ENCODE measurements at places on chromosomes 12 and 14.

DNA sequence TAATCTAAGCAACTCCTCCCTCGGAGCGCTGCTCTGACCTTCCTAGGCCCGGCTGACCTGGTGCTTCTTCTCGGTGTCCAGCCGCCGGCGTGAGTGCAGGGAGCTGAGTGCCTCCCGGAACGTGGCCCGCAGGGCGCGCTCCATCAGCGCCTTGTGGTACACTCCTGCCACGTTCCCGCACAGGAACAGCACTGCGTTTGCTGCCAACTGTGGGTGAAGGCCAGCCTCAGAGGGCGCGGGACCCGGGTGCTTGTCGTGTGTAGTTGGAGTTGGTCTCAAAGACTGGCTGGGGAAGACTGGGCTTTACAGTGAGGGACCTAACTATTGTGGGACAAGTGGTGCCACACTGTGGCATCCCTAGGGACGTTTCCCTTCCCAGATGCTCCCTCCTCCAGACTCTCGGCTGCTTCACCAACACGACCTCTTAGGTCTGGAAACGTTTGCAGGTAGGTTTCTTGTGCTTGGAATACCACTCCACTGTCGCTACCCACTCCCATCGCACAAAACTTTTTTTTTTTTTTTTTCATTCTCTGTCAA lies 3.1 kb downstream of the ADCY4 start:
- H3K4me1 ChIP-seq = no peaks in the 10 kb centered on the region
- H3K4me3 ChIP-seq = no peak overlapping the region
- no peaks in the 10 kb centered on the region for H3K36me3 ChIP-seq
- no peaks in the 10 kb centered on the region for H3K27me3 ChIP-seq
- no peak overlapping the region for H3K27ac ChIP-seq

DNA sequence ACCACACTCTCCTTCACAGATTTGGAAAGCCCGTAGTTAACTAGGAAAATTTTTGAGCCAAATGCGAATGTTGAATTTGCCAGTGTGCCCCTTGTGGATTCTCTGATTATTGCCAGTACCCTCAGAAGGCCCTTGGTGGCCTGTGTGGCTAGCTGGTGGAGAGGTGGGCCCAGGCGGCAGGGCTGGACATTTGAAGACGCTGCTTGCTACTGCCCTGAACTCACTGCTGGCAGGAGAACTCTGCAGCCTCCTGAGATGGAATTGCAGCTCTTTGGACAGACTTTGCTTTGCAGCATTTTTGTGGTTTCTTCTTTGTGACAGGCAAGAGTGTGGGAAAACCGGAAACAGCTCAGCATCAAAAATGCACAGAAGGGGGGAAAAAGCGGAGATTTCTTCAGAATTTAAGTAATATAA lies 97.6 kb downstream of the TGFB3 start:
- no peak for DNase-seq
- H3K36me3 ChIP-seq = no peaks in the 10 kb centered on the region
- H3K27ac ChIP-seq = no peak overlapping the region
- H3K4me3 ChIP-seq = no peak overlapping the region
- no peaks in the 10 kb centered on the region for H3K4me1 ChIP-seq

DNA sequence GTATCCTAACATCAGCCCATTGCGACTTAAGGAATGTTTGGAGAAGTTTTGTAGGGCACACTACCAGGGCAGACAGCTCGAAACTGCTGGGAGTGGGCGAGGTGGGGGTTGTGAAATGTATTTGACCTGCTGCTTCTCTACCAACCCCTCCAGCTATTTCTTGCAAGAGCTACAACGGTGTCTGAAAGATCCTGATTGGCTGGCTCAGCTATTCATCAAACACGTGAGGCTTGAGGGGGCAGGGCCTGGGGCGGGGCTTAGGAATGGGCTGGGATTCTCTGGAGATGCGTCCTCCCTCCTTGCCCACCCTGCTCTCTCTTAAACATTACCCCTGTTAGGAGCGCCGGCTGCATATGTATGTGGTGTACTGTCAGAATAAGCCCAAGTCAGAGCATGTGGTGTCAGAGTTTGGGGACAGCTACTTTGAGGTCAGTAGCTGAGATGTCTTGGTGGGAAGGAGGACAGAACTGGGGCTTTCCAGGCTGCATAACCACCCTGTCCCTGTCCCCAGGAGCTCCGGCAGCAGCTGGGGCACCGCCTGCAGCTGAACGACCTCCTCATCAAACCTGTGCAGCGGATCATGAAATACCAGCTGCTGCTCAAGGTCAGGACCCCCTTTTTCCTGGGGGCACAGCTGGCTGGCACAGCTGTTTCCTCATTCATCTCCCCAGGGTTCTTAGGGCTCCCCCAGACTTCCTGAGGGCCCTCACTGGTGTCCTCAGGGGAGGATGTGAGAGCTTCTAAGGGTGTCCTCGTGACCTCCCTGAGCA lies 3.1 kb downstream of the ARHGEF25 start:
- H3K27ac ChIP-seq = no peak overlapping the region
- H3K36me3 ChIP-seq = no peaks in the 10 kb centered on the region
- no peaks in the 10 kb centered on the region for H3K4me1 ChIP-seq
- no peaks in the 10 kb centered on the region for H3K27me3 ChIP-seq

DNA sequence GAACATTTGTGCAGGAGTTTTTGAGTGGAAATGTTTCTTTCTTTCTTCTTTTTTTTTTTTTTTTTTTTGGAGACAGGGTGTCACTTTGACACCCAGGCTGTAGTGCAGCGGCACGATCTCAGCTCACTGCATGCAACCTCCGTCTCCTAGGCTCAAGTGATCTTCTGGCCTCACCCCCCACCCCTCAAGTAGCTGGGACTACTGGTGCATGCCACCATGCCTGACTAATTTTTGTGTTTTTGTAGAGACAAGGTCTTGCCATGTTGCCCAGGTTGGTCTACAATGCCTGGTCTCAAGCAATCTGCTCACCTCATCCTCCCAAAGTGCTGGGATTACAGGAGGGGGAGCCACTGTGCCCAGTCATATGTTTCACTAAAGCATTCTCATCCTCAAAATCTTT lies 69.2 kb upstream of the BCAT1 start:
- H3K36me3 ChIP-seq = no peaks in the 10 kb centered on the region
- no peaks in the 10 kb centered on the region for H3K4me1 ChIP-seq
- no peak for DNase-seq
- no peak overlapping the region for H3K27ac ChIP-seq
- no peaks in the 10 kb centered on the region for H3K27me3 ChIP-seq

GRCh38 chr12:42372154-42372791 lies 46.3 kb downstream of the PPHLN1 start:
- no peaks in the 10 kb centered on the region for H3K36me3 ChIP-seq
- no peaks in the 10 kb centered on the region for H3K4me1 ChIP-seq

GRCh38 chr12:27469176-27469736 lies 22.7 kb downstream of the SMCO2 start:
- H3K27ac ChIP-seq = no peak overlapping the region
- no peak overlapping the region for H3K4me3 ChIP-seq
- H3K27me3 ChIP-seq = no peaks in the 10 kb centered on the region

DNA sequence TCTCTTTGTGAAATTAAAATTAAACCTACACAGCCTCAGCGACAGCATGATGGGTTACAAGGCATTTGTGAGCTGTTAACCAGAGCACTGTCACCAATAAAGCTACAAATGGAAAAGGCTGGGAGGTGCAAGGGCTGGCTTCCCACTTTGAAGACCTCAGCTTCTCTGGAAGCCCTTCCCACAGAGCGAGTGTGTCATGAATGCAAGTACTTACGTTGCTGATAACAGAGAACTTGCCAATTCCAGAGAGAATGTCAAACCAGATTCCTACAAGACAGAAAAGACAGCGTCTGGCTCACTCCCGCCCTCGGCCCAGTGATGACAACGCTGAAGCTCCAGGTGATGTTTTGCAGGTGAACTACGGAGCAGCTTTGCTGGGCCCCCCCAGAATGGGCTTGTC lies 145.8 kb downstream of the NTF3 start:
- no peak overlapping the region for H3K27ac ChIP-seq
- H3K36me3 ChIP-seq = no peaks in the 10 kb centered on the region
- no peak overlapping the region for H3K4me3 ChIP-seq
- H3K27me3 ChIP-seq = no peaks in the 10 kb centered on the region
- H3K4me1 ChIP-seq = no peaks in the 10 kb centered on the region

DNA sequence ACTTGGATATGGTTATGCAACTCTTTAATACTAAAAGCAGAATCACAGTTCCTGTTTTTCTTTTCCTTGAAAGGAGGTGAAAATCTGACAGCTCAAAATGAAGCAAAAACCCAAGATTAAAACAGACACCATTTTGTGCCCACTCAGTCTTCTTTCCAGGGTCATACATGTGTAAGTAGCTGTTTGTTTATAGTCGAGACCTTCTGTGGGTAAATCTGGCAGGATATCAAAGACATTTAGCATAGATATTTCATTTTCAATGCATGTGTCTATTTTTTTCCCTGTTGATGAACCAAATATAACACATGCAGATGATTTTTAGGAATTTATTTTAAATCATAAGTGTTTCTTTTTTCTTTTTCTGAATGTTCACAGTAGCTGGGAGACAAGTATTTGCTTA lies 398.8 kb downstream of the FOXG1 start:
- no peak overlapping the region for H3K4me3 ChIP-seq
- no peaks in the 10 kb centered on the region for H3K27me3 ChIP-seq
- no peak for DNase-seq
- no peaks in the 10 kb centered on the region for H3K36me3 ChIP-seq

- H3K27me3 ChIP-seq = no peaks in the 10 kb centered on the region
- no peaks in the 10 kb centered on the region for H3K36me3 ChIP-seq
- no peak for DNase-seq
- no peaks in the 10 kb centered on the region for H3K4me1 ChIP-seq
Measured at GRCh38 chr12:130307859-130308258, 29.8 kb upstream of the PIWIL1 start.

DNA sequence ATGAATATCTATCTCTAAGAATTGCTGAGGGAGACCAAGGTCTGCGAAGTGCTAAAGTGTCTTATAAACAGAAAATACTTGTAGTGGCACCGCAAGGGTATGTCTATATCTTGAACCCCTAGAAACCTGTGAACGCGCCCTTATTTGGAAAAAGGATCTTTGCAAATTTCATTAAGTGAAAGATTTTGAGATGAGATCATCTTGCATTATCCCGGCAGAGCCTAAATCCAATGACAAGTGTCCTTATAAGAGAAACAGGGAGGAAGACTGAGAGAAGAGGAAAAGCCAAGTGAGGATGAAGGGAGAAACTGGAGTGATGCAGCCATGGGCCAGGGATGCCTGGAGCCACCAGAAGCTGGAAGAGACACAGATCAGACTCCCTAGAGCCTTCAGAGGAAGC lies 27.7 kb downstream of the RBM19 start:
- DNase-seq = no peak
- H3K36me3 ChIP-seq = no peaks in the 10 kb centered on the region
- H3K4me1 ChIP-seq = no peaks in the 10 kb centered on the region
- H3K27me3 ChIP-seq = no peaks in the 10 kb centered on the region
- no peak overlapping the region for H3K27ac ChIP-seq

GRCh38 chr14:67852926-67853604 lies 33.5 kb downstream of the RAD51B start:
- H3K27ac ChIP-seq = no peak overlapping the region
- H3K4me1 ChIP-seq = no peaks in the 10 kb centered on the region
- no peak for DNase-seq
- H3K36me3 ChIP-seq = no peaks in the 10 kb centered on the region
- no peaks in the 10 kb centered on the region for H3K27me3 ChIP-seq
- H3K4me3 ChIP-seq = no peak overlapping the region

DNA sequence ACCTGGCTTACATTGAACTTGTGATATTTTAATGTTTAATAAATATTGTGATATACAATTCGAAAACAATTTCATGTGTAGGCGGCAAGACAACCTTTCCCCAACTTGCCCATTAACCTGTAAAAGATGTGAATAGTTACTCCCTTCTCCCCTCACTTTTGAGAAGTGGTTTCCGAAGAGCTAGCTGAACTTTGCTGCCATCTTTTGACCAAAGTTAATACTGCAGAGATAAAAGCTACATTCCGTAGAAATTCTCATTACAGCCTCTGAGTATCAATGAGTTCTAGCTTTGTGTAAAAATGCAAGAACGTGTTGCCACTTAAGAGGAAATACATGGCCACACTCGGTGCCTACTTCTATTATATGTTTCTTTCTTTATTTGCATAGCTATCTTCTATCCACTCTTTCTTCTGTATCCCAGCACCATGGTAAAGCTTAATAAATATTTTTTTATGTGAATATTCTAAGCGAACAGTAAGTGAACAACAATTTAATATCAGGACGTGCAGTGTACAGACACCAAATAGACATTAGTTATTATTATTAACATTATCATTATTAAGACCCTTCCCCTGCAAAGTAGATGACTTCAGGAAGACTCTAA lies 105.1 kb upstream of the TMEM260 start:
- H3K4me1 ChIP-seq = no peaks in the 10 kb centered on the region
- no peak overlapping the region for H3K27ac ChIP-seq
- H3K36me3 ChIP-seq = no peaks in the 10 kb centered on the region
- H3K4me3 ChIP-seq = no peak overlapping the region
- DNase-seq = no peak

GRCh38 chr12:52070185-52070925 lies 577 bp downstream of the ATG101 start:
- H3K4me1 ChIP-seq = peaks cover 5% of the 10 kb centered on the region
- no peaks in the 10 kb centered on the region for H3K36me3 ChIP-seq
- H3K27ac ChIP-seq = peak overlapping the region; percentile 91
- no peak for DNase-seq
- no peaks in the 10 kb centered on the region for H3K27me3 ChIP-seq

- no peaks in the 10 kb centered on the region for H3K27me3 ChIP-seq
- no peaks in the 10 kb centered on the region for H3K4me1 ChIP-seq
- no peak overlapping the region for H3K4me3 ChIP-seq
- no peak for DNase-seq
- no peak overlapping the region for H3K27ac ChIP-seq
Measured at GRCh38 chr12:98578821-98579220, 14.7 kb upstream of the SLC25A3 start.

DNA sequence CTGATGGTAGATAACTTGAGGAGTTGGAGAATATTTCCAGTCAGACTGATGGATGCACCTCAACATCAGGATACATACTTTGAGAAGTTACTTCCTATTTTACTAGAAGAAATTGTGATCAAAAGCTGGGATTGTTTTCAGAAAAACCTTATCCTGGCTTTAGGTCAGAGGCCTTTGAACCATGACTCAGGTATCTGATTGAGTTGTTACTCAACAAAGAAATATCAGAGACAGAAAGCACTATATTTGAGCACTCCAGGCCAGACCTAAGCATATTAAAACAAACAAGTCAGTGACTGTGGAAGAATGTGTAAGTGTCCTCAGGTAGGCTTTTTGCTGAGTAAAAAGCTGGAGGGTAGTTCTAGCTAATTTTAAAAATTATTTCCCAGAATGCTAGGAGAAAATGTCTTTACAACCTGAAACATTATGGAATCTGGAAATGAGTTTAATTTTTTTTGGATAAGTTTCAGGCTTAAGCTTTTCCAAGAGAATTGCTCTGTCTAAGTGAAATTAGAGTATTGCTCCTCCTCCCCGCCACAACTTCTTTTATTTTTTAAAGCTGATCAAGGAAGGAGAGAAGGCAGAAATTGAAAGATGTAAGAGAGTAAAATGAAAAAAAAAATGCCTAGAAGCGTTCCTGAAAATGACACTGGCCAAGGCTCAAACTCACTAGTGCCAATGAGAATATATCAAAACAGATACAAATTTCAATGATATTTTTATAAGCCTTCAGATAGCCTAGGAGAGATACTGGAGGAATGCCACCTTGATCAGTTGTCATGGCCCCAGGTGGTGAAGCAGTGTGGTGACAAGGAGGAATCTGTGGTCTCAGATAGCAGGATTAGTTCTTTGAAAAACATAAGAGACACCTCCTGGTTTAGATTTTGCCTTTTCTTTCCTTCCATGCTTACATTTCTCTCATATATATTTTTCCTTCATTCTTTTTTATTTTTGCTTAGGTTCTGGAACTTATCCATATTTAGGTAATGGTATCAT lies 790.3 kb downstream of the TMTC2 start:
- H3K4me3 ChIP-seq = no peak overlapping the region
- no peaks in the 10 kb centered on the region for H3K4me1 ChIP-seq
- no peak overlapping the region for H3K27ac ChIP-seq
- DNase-seq = no peak
